ENCODE measurements at places on chromosomes 16 and 17. TPM values are rescaled to one million over a fixed set of nuclear protein-coding genes. Genes with fewer than 3 reads are reported as not detected.

DNA sequence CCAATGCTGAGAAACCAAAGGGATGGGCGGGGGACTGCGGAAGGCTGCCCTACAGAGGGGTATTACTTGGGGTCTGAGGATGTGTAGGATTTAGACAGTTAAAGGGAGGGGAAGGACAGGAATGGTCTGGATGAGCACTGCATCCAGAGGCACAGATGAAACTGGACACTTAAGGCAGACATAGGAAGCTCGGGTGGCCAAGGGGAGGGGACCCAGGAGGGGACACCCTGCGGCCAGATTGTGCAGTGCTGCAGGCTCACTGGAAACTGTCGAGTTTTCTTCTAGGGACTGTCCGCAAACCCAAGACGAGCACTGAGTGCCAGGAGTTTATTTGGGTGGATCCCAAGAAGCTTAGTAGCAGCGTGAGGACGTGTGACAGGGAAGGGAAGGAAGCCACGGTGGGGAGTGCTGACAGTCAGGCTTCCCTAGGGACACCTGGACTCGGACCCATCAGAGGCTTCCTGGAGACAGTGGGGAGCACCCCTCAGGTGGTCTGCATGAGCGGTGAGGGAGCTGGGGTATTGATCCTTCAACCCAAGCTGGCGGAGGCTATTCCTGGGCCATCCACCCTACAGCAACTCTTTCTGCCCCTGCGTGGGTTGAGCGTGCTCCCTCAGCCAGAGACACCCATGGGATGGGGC, 278.7 kb downstream of the FOXL1 start:
- no peak for DNase-seq

- DNase-seq: no peak
Observed at GRCh38 chr17:46136820-46137219, 56.4 kb downstream of the KANSL1 start.

GRCh38 chr17:49971848-49972485, 3.0 kb downstream of the DLX4 start:
- no peak for DNase-seq

DNA sequence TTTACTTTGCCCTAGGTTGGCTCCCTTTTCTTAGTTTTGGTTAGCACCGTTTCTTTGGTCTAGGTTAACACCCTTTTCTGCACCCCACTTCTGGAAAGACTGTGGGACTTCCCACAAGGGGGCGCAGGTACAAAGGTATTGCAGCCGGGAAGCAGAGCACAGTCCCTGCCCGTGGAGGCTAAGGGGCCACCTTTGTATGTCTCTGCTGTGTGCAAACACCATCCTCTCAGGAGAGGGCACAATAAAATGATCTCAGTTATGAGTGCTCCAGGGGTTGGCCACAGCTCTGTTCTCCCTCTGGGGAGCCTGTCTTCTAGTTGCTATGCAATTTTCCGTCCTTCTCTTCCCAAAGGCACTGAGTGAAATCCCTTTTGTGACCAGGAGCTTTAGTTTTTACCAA, 28.4 kb upstream of the TMC5 start:
- DNase-seq: no peak

GRCh38 chr17:49021095-49021767, 24.0 kb downstream of the IGF2BP1 start:
- no peak for DNase-seq

DNA sequence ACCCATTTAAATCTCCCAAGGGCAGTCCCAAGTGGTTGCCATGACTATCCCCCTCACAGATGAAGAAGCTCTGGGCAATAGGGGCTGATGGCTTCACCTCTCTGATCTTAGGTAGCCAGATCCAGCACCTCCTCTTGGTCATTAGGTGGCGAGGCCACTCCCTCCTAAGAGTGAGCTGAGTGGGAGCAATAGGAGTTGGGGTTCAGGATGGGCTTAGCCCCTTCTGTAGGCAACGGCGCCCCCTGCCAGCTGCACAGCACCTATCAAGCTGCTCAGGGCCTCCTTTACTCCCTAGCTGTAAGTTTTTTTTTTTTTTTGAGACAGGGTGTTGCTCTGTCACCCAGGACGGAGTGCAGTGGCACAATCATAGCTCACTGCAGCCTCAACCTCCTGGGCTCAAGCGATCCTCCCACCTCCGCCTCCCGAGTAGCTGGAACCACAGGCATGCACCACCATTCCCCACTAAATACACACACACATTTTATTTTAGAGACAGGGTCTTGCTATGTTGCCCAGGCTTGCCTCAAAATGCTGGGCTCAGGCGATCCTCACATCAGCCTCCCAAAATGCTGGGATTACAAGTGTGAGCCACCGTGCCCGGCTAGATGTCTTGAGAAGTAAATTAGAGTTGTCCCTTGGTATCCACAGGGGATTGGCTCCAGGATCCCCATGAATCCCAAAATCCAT, 3.5 kb upstream of the RRAD start:
- no peak for DNase-seq

DNA sequence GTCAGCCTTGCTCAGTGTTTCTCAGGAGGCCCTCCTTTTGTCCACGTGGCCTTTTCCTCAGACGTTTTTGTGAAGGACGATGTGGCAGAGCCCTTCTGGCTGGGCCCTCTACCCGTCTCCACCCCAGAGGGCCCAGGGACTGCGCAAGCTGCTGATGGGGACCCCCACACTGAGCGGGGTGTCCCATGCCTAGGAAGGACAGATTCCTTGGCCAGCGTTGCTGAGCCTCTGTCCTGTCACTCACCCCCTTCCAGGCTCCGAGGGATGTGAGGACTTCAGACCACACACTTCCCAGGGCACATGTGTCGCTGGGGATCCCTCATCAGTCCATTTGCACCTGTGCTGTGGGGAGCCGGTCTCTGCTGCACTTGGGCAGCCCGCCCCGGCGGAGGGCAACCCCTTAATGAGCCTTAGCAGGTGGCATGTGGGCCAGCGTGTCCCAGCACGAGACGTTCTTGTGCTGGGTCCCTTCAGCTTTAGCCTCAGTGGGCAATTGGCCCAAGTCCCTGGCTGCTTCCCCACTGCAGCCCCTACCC, 48.3 kb downstream of the NT5M start:
- no peak for DNase-seq

DNA sequence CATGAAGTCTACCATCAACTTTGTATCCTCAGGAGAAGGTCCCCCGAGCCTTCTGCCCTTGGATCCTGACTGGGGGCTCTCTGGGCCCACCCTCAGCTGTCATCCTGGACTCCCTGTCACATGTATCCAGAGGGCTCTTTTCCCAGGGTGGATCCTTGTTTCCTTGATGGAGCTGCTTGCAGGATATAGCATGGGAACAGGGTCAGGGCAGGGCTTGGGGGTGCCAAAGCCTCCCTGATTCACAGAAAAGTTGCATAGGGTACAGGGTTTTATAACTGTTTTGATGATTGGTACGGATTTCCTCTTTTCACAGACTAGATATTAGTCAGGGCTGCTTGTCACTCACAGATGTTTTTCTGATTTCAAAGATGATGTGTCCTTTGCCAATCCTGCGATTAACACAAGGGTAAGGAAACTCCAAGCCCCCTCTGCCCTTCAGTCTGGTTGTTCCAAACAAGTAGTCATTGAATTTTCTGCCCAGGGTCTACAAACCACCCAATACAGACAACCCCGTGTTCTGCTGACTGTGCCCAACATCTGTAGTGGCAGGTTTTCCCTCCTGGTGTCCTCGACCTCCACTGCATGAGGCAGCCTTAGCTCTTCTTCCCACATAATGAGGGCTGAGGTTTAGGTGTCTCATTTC, 20.6 kb upstream of the SLC35G3 start:
- no peak for DNase-seq

DNA sequence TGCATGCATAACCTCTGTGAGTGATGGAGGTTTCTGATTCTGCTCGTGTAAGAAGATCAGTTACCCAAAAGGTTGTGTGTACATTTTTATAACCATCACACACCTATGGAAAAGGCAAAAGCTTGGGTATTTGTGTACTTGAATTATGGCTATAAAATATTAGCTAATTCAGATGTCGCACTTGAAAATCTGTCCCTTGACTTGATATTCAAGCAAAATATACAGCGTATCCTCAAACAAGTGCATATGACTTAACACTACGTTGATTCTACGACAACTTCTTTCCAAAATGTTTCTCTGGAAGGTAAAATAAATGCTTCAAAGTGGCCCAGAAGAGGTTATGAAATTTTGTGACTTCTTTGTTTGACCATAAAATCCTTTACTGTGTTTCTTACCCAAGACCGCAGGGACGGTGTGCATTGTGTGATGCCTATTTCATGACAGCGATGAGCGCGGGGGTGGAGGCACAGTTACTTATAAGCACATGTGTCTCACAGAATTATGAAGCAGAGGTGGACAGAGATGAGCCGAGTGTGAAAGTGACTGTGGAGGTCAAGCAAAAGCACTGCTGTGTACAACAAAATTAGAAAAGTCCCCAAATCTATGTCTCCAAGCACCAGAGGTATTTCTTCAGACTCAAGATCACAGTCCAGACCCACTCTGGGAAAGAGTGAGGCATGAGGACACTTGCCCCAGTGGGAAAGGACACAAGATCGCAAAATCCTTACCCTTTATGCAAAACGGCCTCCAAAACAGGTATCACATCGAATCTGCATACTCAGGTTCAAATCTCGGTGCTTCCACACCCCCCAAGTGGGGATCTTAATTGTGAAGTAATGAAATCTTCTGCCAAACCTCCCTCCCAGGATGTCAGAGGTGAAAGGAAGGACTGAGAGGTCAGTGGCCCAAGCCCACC, 4.1 kb upstream of the HOXB9 start:
- no peak for DNase-seq

DNA sequence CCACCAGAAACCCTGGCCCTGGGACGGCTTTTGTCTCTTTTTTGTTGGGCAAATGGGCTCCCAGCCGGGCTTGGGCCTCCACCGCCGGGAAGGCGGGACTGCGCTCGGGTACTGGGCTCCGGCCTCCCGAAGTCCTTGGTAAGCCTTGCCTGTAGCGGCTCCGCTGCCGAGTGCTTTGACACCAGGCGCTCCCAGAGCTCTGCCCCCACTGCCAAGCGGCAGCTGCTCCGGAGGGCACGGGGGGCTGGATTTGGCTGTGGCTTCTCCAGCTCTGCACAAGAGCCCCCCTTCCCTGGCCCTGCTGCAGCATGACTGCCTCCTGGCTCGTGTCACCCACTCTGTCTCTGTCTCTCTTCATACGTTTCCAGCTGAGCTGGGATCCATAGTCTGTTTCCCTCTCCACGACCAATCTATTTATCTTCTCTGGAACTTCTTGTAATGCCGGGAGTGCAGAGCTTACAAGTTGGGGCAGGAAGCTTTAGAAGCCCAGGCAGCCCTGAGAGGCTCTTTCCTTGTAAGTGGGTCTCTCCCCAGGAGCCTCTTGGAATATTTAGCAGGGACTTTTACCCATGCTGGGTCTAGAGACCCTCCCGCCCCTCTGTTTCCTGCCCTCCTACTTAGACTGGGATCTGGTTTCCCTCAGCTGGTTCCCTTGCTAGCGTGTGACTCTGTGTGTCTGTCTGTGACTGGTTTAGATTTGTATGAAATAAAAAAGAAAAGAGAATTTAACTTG, 246.9 kb upstream of the GSE1 start:
- DNase-seq: no peak

DNA sequence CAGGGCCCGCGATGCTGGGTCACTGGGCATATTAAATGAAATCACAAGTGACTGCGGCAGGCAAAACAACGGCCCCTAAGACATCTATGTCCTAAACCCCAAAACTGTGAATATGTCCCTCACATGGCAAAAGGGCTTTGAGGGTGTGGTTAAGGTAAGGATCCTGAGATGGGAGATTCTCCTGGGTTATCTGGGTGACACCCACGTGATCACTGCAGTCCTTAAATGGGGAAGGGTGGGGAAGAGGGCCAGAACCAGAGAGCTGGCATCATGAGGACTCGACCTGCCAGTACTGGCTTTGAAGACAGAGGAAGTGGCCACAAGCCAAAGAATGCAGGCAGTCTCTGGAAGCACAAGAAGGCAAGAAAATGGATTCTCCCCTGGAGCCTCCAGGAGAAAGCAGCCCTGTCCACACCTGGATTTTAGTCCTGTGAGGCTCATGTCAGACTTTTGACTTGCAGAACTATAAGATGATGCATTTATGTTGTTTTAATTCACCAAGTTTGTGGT, 12.5 kb downstream of the COTL1 start:
- DNase-seq: no peak

- DNase-seq: no peak
Observed at GRCh38 chr17:75361344-75361743, 44.1 kb downstream of the GRB2 start.

Gene SLC35G6
- polyA plus RNA-seq: 0.45 TPM

Gene C17orf100
- polyA plus RNA-seq: 8.7 TPM

Gene HBA1
- polyA plus RNA-seq: 394 TPM

Measured in left kidney (tissue), 8 donors.